ENCODE measurements at places on chromosomes 2 and 18. TPM values are rescaled to one million over a fixed set of nuclear protein-coding genes. Genes with fewer than 3 reads are reported as not detected.

ZDBF2 gene
- 8.2 TPM for total RNA-seq

IL37 gene
- 2.0 TPM for total RNA-seq

LAMA1 gene
- 2.4 TPM for total RNA-seq

PLGLB1 gene
- 5.4 TPM for total RNA-seq

STAT1 gene
- total RNA-seq, result 51.6 TPM

ELAC1 gene
- 3.5 TPM for total RNA-seq

MDH1B gene
- total RNA-seq, result 0.99 TPM

DLX2 gene
- 0.99 TPM for total RNA-seq

DSC1 gene
- 150 TPM for total RNA-seq

- DNase-seq, result no peak
These were observed 296.9 kb upstream of the TNP1 start for GRCh38 chr2:217156801-217157200.

DNA sequence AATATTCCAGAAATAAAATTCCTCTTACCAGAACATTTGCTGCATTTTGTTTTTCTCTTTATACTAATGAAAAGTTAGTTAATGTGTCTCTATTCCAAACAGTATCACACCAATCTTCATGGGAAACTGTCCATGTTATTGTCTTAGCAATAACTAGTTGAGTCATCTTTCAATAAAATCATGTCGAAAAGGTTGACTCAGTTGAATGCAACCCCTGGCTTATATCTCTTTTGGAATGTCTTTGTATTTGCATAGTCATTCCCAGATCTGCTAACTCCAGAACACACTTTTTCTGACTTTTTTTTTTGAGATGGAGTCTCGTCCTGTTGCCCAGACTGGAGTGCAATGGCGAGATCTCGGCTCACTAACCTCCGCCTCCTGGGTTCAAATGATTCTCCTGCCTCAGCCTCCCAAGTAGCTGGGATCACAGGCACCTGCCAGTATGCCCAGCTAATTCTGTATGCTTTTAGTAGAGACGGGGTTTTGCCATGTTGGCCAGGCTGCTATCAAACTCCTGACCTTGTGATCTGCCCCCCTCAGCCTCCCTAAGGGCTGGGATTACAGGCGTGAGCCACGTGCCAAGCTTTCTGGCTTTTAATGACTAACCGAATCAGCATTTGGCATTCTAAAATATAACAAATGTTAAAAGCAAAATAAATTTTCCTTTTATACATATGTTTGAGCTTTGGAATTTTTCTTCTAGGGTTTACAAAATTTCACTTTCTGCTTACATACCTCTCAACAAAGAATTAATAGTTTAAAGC lies 133.2 kb upstream of the GULP1 start:
- DNase-seq, result no peak

DNA sequence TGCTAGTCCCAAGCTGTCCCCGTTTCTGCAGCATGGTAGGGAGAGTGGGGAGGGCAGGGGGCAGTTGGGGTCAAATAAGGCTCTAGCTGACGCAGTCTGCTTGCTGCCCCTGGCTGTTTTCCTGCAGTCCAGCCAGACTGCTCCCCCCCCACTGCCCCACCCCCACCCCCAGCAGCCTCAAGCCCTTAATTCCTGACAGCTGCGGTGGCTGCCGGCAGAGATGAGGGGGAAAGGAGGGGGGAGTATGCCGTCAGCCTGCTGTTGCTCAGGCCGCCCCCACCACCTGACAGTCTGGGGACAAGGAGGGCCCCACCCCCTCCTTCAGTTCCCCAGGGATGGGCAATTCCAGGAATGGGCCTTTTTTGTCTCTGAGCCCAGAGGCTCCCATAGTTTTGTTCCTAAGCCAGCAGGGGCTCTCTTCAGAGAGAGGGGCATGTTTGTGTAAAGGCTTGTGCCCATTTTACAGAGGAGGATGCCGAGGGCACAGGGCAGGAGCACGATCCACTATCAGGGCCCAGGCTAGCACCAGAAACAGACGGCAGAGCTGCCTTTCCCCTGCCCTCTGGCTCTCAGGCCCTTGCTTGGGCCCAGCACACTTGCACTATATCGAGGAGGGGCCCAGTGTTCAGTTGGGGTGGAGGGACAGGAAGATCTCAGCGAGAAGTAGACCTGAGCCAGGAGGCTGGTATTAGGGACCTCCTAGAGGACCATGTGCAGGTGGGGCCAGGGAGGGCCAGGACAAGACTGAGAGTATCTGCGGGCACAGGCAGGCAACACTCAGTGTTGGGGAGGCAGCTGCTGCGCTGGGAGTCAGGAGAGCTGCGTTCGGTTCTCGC lies 1.5 kb upstream of the WNT10A start:
- no peak for DNase-seq

DNA sequence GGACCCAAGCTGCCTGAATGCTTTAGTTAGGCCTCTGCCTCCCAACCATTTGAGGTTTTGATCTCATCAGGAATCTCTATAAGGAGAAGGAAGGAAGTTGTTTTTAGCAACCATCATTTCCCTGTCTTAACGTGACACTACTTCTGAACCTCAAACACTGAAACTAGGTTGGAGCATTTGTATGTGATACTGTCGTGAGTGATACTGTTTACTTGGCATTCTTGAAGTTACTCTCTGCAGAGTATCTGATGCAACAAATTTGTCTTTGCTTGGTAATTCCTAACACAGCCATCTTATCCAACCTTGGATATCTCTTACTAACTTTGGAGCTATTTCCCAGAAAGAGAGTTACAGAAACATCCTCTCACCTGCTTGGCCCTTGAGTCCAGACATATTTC lies 22.1 kb downstream of the TTLL4 start:
- DNase-seq, result no peak

GRCh38 chr2:112996635-112997034 lies 8.6 kb upstream of the IL36A start:
- no peak for DNase-seq

- DNase-seq, result no peak
These were observed 104.4 kb upstream of the STK17B start for GRCh38 chr2:196275646-196276352.

- no peak for DNase-seq
These were observed 68.8 kb upstream of the ZNF397 start for GRCh38 chr18:35172009-35172408.

DNA sequence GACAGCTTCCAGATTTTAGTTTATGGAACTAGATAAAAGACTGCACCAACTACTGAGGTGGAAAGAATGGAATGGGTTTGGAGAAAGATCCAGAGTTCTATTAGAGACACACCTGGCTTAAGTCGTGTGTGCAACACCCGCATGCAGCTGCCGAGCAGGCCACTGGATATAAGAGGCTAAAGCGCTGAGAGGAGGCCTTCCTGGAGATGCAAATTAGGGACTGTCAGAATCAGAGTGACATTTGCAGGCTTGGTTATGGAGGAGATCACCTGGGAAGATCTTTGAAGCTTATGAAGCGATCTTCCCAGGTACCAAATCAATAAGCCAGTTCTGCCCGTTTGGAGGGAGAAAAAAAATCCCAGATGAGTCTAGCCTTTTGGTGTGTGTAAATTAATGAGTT lies 30.4 kb upstream of the KLHL29 start:
- no peak for DNase-seq

- no peak for DNase-seq
These were observed 492.7 kb downstream of the PIK3C3 start for GRCh38 chr18:42447688-42448087.

DNA sequence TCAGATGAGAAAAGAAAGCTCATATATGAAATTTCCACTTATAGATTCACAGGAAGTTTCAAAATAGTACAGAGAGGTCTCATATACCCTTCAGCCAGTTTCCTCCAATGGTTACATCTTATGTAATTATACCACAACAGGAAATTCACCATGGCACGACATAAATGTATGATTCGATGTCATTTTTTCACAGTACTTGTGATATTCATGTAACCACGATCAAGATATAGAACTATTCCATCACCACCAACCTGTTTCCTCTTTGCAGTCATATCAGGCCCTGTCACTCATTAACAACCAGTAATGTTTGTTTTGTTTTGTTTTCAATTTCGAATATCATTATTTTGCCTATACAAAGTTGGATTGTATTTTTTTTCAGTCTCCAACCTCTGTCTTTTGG lies 314.3 kb upstream of the POU3F3 start:
- no peak for DNase-seq

GRCh38 chr18:23203891-23204432 lies 68.7 kb downstream of the CABLES1 start:
- DNase-seq, result no peak

DNA sequence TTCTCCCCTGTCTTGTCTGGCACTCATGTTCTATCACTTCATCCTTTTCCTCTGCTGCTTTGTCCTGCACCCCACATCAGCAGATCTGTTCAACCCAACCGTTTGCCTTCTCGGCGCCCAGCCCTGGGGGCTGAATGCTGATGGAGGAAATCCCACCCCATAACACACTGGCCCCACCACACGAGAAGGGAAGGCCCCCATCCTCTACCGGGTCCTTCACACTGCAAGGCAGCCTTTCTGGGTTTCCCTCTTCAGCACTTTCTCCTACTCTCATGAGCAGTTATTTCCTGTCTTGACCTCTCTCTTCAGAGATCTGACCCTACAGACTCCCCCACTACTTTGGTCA lies 227.4 kb downstream of the ATAD2B start:
- no peak for DNase-seq

DNA sequence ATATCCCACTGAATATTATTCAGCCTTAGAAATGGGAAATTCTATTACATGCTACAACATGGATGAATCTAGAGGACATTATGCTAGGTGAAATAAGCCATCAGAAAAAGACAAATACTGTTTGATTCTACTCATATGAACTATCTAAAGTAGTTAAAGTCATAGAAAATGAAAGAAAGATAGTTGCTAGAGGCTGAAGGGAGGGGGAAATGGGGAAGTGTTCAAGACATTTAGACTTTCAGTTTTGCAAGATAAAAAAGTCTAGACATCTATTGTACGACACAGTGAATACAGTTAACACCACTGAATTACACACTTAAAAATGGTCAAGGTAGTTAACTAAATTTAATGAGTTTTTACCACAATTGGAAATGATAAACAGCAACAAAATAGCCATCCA lies 835.9 kb upstream of the CHAC2 start:
- DNase-seq, result no peak

DNA sequence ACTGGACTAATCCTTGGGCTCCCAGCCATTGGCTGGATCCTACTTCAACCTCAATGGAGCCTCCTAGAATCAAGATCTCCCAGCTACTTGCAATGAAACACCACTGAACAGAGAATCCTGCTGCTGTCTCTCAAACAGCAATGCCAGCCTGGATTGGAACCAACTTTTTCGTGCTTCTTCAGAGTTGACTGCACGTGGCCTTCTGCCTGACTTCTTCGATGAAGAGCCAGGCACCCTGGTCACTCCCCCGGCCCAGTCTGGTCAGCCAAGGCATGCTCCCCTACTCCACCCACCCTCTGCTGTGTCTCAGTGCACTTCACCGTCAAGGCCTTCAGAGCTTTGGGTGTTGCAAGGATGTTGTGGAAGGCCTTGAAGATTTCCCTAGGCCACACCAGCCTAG lies 148.7 kb downstream of the CLIP4 start:
- no peak for DNase-seq

DNA sequence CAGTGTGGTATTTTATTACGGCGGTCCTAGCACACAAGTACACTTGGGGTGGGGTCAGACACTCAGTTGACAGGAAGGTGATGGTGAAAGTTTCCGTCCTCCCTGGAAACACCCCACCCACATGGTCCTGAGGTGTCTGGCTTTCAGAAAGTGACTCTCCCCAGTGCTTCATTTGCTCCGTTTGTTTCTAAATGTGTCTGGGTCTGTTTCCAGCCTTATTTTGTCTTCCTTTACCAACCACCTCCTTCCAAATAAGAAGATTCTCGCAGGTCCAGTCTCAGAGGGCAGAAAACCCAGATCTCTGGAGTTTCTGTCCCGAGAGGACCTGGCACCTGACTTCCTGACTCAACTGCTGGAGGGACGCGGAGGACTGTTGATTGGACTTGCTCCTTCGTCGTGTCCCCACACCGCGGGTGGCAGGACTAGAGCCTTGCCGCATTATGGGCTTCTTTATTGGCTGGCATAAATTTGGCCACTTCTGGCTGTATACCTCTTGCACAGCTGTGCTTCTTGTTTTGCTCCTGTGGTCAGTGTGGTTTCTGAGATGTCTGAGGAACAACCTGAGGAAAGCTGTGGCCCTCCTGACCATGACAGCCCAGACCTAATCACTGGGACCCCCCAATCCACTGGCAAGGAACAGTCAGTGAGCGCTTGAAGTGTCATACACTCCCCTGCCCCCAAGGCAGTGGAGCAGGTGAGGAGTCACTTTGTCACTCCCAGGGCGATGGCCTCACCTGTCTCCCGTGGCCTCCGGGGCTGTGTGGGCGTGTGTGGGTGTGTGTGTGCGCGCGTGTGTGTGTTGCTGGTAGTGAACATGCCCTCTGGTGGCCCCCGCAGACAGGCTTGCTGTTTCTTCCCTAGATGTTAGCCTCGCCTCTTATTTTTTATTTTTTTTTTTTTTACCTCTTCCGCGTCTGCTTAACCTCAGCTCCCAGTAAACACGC lies 45.6 kb downstream of the MEX3C start:
- no peak for DNase-seq
